ENCODE measurements at places on chromosomes 1 and 21. TPM values are rescaled to one million over a fixed set of nuclear protein-coding genes. Genes with fewer than 3 reads are reported as not detected.
A peak's percentile ranks its signal among the peaks of the same experiment; 100 is the strongest.

- ATAC-seq, result peak; percentile 35
These were observed 428.3 kb downstream of the KIF26B start for GRCh38 chr1:245583081-245583480.

GRCh38 chr1:205287076-205287475, 34.5 kb downstream of the NUAK2 start:
- ATAC-seq, result no peak

GRCh38 chr1:111862599-111862998, 106.9 kb downstream of the DDX20 start:
- ATAC-seq, result no peak

The CA6 gene
- not detected for total RNA-seq

DNA sequence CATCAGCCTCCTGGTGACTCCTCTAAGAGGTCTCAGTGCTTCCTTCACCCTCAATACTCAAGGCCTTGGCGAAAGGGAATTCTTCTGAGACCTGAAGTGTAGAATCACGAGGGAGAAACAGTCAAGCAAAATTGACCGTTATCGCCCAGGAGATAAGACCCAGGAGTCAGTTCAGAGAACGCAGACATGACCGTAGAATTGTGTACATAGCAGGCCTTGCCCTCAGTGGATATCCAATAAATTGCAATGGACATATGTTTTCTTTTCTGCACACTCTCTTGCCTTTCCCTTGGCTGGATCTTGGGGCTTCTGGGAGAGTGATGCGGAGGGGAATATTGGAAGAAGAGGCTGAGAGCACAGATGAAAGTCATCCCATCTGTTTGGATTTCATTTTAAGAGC, 15.7 kb upstream of the ETS2 start:
- ATAC-seq, result no peak

GRCh38 chr1:97553971-97554370, 366.9 kb downstream of the DPYD start:
- no peak for ATAC-seq

GRCh38 chr1:92851729-92852128, 19.9 kb downstream of the RPL5 start:
- no peak for ATAC-seq

The GART gene
- total RNA-seq, result 70.0 TPM

- no peak for ATAC-seq
These were observed 1.9 kb upstream of the CAPN2 start for GRCh38 chr1:223710179-223711133.

Measured in motor neuron (in vitro differentiated cells).